EH (cell line): ENCODE measurements at places on chromosomes 12 and 14.

- DNase-seq: peak; percentile 17
These were observed 977 bp upstream of the TMEM120B start for GRCh38 chr12:121711361-121712189.

- no peak for DNase-seq
These were observed 27.7 kb upstream of the ZFP36L1 start for GRCh38 chr14:68820536-68820935.

DNA sequence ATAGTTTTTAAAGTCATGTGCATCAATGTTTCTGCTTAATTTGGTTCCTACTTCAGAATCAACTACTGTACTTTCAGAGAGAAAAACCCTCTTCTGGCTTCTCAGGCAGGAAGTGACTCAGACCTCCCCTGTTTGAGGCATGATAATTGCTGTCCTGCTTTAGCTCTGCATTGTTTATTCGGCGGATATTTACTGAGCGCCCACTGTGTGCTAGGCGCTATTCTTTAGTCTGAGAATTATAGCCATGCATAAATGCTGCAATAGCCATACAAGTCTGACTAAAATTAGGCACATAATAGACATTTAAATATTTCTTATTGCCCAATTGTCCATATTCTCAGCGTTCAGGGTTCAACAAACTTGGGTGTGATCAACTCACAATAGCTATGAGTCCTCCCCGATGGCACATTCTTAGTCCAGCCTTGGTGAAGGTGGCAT lies 6.1 kb upstream of the AMIGO2 start:
- DNase-seq: peak; percentile 92

GRCh38 chr12:47527816-47528215 lies 178.0 kb downstream of the RPAP3 start:
- DNase-seq: peak; percentile 88

GRCh38 chr14:65502676-65503124 lies 90.2 kb downstream of the FUT8 start:
- DNase-seq: peak; percentile 77

- DNase-seq: no peak
These were observed 107.0 kb downstream of the PAPLN start for GRCh38 chr14:73344319-73344718.

DNA sequence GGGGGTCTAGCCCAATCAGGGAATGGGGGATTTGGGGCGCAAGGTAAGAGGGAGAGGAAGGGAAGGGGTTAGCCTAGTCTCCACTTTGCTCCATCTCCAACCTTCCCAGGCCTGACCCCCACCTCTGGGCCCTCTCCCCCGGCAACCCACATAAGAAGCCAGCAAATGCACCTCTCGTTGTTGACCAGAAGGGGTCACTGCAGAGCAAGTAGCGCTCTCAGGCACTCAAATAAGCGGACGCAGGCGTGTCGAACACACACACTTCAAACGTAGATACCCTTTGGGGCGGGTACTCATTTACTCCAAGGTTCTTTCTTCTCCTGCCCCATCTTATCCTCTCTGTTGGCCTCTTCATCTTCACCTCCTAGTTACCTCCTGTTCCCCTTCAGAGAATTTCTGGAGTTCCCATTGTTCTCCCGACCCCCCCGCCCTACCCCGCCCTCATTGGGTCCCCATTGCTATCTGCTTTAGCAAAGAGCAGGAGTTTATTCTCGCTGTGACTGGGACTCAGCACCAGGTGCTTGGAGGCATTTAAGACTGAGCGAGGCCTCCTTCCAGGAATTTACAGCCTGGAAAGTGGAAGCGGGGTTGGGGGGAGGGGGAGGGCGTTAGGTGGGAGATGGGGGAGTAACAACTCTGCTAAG lies 1.5 kb upstream of the SRRM4 start:
- DNase-seq: peak; percentile 27

DNA sequence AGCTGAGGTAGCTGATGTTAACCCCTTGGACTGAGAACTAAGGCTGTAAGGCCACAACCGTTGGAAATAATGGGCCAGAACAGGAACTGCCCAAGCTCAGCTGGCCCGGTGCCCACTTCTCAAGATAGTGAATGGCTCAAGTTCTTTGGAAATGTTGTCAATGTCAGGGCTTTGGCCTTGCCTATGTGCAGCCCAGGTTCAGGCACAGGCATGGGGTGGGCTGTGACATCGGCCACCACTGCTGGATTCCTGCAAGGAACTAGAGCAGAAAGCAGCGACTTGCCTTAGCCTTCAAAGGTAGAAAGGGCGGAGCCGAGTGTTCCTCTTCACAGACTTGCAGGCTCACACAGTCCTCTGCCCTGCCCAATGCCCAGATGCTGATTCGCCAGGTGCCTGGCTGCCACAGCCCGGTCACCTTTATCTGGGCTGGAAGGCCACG lies 291.2 kb downstream of the ZFP36L1 start:
- DNase-seq: no peak

GRCh38 chr12:57939291-57939690 lies 2.1 kb upstream of the ATP23 start:
- DNase-seq: no peak

DNA sequence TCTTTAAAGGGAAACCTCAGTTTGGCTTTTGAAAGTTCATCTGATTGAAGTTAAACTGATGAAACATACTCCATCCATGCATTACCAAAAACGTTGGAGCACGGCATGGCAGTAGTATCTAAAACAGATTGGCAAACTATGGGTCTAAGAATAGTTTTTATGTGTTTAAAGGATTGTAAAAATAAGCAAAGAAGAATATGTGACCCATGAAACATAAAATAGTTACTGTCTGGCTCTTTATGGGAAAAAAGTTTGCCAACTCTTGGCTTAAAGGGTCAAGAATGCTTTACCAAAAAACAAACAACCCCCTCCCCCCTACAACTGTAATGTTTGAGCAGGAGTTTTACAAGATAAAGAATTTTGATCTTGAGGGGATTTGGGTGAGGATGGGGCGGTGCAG lies 32.6 kb downstream of the TRAF3 start:
- DNase-seq: peak; percentile 77

- DNase-seq: peak; percentile 94
These were observed at the start of the genes CBLN3 and KHNYN for GRCh38 chr14:24429395-24430142. Gene CBLN3 (minus strand): TSS chr14:24429668. CDS start chr14:24429054, 614 bp downstream. Gene KHNYN (plus strand): TSS chr14:24429954. CDS start chr14:24430731, 777 bp downstream.

DNA sequence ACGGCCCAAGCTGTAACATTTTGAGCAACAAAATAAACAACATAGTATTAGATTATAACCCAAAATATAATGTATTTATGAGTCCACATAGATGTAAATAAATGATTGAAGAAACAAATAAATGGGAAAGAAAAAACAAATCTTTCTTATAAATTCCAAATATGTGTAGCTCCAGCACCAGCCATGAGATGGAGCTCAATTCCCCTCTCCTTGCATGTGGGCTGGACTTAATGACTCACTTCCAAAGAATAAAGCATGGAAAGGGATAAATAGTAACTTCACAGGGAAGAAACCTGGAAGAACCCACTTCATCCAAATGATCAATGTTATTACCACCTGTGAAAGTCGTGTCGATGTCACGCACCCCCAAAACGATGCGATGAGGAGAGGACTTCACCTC lies 158.8 kb downstream of the RPAP3 start:
- peak; percentile 63 for DNase-seq

GRCh38 chr14:94681300-94682060 lies 69.3 kb downstream of the SERPINA3 start:
- peak; percentile 73 for DNase-seq

DNA sequence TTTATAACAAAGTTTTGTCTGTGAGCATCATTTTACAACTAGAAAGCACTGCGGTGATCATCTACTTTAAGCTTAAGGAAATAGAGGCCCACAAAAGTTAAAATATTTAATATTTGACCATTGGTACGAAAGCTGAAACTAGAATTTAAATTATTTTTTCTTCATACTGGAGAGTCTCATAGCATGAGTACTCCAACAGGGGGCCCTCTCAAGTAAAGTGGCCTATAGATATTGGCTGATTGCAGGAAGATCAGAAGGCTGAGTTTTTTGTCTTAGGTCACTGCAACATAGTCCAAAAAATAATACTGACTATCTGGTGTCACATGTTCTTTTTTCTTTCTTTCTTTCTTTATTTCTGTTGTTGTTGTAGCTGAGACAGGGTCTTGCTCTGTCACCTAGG lies 75.3 kb upstream of the ZDHHC17 start:
- DNase-seq: no peak

GRCh38 chr14:64407329-64407728 lies 19.2 kb downstream of the MTHFD1 start:
- no peak for DNase-seq
